ENCODE measurements at places on chromosomes 5 and 9.

DNA sequence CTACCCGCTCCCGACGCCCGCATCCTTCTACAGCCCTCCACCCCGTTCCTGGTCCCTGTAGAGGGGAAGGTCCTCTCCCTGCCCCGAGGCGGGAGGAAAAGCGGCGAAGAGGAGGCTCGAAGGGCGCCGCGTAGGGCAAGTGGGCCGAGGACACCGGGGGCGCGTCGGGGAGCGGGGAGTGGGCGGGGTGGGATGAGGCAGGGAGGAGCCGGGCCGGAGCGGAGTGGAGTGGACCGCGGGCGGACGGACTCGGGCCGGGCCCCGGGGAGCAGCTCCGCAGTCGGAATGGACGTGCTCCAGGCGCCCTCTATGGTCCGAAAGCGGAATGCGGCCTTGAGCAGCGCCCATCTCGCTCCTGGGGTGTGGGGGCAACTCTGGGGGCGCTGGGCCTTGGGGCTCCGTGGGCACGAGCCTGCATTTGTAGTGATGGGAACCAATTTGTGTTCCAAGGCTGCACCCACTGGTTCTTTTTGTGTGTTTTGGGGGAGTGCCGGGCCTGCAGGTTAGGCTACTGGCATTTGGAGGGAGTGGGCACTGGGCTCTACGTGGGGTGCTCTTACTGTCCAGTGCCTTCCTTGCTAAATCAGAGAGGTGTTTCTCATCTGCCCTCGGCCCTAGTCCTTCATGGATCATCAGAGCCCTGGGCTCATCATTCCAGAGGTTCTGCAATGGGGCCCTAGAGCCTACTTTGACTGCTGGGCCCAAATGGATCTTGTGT is 7.3 kb downstream of the IRX1 start:
- DNase-seq, result no peak

DNA sequence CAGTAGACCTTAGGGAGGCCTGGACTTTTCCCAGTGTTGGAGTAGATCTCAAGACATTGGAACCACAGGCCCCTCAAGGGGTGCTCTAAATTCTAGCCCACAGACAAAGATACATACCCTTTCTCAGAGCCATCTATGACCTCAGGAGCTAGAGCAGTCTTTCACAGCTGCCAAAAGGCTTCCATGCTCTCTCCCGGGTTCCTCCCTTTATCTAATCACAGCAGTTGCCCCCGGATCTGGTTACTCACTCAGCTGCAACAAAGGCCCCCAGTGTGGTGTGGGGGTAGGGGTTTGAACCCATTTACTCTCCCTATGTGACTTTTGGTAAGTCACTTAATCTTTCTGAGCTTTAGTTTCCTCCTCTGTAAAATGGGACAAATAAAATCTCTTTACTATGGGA is 27.0 kb downstream of the POU4F3 start:
- no peak for DNase-seq

DNA sequence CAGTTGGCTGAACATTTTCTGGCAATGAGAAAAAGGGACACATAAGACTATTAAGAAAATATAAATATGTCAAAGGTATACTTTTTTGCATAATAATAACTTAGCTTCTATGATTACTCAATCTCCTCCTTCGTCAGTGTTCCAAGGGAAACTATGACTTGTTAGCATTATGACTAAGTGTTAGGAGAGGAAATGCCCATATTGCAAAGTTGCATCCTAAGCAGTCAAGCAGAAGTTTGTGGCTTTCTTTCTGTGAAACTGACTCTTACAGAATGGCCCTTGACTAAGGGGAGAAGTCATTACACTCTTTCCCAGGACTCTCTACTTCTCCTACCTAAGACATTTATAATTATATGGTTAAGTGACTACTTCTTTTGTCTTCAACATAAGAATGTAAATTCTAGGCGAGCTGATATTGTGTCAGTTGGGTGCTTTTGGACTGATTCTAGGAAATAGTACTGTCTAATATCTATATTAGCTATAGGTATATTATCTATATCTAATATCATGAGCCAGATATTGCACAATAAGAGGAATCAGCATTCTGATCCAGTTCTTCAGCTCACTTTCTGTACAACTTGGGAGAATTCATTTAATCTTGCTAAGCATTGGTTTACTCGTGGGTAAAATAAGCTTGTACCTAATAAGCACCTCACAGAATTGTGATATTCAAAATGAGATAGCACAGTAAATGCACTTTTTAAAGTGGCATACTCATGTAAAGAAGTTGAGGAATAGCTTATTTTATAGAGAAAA is 16.4 kb upstream of the SPINK6 start:
- no peak for DNase-seq

DNA sequence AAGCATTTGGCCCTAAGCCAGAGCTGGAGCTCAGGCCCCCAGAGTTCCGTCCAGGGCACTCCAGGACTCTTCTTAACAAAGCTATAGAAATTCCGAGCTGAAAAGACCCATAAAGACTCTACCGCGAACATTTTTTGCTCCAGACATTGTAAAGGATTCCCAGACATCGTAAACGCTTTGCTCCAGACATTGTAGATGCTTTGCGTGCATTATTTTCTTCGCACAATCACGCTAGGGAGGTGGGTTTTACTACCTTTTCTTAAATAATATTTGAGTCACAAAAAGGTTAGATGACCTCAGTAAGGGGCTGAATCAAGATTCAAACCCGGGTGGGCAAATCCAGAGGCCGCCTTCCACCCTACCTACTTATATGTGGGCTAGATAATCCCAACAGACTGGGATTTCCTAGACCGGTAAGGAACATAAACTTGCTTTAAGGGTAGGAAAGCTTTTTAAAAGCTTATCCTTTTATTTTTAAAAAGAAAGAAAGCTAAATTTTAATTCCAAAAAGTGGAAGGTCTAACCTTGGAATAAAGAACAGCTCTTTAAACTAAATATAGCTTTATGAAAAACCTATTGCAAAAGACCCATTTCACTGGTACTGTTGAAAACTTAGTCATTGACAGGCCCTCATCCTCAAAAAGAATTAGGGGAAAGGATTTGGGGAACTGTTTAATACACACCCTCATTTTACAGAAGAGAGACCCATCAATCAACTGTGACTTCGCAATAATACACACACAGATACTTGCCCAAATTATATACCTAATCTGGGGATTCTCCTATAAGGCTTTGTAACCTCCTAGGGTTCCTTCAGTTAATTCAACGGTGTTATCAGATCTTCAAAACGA is 822 bp upstream of the TNIP1 start:
- no peak for DNase-seq

DNA sequence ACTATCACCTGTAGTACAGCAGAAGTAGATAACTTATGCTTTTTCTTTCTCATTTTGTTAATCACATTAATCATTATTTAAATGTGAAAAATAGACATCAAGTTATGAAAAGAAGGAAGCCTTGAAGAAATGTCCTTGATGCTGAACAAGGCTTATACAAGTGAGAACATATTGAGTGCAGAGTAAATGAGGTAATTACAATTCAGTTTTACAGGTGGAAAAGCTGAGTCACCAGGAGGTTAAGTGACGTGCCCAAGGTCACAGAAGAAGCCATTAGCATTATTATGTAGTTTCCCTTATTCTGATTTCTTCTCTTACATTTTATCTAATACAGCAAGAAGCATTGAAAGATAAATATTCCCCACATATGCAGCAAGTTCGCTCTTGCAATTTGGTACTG is 998.5 kb upstream of the CDH6 start:
- peak; percentile 71 for DNase-seq

DNA sequence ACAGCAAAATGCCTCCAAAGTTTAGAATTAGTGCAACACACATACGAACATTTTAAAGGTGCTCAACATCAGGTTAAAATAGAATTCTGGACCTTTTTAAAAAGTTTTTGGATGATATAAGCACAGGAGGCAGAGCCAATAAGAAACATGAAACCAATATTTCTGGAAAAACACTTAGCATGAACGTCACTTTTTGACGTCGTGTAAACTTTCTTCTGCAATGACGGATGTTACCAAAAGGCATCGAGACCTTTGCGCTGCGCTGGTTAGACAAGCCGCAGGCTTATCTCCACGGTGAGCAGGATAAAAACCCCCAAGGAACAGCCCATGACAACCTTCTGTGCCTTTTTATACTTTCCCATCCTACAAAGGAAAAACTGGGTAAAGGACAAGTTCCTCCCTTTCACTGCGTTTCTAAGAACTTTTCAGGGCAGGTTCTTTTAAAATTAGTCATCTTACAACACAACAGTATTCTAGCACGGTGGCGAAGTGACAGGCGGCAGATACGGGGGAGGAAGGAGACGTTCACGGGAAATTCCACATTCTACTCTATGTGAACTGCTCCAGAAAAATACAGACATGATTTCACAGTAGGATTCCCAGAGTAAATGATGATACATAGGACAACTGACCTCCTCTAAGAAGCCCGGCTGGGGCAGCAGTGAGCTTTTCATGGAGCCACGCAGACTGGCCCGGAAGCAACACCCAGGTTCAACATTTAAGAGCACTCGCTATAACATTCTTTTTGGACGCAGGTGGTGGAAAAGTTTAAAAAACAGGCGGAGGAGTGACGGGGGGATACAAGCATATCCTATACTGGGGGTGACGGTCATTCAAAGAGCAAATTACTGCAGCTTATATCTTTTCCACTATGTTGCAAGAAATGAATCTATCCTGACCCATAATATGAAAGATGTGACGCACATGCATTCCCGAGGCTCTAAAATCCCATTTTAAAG is 52.4 kb downstream of the USP20 start:
- DNase-seq, result no peak
